Epithelial cell of proximal tubule (primary cell): ENCODE measurements at places on chromosomes 16 and 17.
A peak's percentile ranks its signal among the peaks of the same experiment; 100 is the strongest.

- no peak for DNase-seq
Observed at GRCh38 chr16:89909777-89910716, 8.6 kb upstream of the MC1R start.

GRCh38 chr16:60776281-60776680 lies 1260.0 kb downstream of the CDH8 start:
- DNase-seq: no peak

DNA sequence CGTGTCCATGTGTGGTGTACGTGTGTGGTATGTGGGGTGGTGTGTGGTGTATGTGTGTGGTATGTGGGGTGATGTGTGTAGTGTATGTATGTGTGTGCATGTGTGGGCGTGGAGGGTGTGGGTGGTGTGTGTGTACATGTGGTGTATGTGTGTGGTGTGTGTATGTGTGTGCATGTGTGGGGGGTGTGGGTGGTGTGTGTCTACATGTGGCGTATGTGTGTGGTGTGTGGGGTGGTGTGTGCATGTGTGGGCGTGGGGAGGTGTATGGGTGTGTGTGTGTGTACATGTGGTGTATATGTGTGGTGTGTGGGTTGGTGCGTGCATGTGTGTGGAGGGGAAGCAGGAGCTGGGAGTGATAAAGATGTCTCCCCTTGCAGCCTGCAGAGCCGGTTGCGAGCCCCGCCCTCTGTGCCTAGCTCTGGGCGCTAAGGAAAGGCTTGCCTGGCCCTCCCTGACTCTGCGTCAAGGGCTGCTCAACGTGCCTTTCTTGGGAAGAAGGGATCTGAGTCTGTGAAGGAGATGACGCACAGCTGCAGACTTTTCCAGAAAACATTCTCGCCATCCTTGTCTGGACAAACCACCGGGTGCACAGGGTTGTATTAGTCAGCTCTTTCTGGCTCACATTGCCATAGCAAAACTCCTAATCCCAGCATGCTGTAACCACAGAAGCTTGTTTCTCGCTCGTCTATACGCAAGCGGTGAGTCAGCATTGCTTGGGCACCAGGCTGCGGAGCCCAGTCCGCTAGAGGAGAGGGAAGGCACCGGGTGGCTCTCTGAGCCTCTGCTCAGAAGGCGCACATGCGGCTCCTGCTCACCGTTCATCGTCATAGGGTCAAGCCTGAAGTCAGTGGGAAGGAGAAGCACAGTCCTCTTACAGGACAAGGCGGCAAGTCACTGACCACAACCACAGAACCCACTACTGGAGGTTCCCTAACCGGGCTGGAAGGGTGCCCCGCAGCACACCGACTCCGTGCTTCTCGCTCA lies 2.0 kb upstream of the CD300H start:
- DNase-seq: peak; percentile 81

DNA sequence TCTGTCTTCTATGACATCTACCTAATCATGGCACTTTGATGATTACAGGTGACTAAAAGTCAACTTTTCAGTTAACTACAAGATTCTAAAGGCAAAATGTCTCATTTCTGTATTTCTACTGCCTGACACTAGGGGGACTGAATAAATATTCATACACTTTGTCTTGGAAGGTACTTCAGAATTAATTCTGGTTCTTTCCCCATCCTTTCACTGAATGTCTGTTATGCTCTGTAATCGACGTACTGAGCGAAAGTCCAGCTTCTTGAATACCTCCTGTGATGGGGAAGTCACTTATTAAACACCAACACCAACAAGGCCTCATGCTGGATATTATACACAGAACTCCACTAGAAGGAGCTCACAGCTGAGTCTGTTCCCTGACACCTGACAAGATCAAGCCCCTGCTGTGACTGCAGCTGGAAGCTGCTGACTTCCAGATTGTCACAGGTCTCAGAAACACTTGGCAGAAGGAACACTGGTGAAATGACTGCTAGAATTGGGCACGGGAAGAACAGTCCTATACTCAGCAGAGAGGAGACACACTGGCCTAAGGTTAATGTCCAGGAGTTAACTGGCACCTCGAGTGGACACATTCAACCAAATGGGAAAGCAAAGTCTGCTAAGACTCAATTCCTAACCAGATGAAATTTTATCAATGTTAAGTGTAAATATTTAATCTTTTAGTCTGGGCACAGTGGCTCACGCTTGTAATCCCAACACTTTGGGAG lies 31.9 kb downstream of the CMC2 start:
- DNase-seq: no peak

DNA sequence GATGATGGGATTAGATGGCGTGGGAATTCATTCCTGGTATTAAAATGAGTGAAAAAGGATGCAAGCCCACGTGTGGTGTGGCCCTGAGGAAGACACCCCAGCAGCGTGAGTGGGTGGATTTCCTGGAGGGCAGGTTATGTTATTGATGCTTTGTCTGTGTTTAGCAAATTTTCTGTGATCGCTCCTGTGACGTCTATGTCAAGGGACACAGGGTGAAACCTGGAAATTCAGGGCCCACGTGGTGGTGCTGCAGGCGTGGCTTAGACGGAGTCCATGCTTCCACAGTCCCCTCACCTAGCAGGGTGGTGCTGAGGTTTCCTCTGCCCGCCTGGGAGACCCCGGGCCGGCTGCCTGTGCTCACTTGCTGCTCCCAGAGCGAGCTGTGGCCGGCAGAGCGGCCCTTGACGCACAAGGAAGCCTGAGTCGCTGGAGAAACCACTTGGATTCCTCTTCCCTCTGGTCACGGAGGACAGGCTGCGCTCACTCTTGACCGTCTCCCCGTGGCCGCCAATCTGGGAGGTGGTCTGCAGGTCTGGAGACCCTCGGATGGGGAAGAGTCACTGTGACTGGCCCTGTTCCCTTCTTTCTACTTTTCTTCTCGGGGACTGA lies 23.4 kb downstream of the BAIAP2 start:
- no peak for DNase-seq

DNA sequence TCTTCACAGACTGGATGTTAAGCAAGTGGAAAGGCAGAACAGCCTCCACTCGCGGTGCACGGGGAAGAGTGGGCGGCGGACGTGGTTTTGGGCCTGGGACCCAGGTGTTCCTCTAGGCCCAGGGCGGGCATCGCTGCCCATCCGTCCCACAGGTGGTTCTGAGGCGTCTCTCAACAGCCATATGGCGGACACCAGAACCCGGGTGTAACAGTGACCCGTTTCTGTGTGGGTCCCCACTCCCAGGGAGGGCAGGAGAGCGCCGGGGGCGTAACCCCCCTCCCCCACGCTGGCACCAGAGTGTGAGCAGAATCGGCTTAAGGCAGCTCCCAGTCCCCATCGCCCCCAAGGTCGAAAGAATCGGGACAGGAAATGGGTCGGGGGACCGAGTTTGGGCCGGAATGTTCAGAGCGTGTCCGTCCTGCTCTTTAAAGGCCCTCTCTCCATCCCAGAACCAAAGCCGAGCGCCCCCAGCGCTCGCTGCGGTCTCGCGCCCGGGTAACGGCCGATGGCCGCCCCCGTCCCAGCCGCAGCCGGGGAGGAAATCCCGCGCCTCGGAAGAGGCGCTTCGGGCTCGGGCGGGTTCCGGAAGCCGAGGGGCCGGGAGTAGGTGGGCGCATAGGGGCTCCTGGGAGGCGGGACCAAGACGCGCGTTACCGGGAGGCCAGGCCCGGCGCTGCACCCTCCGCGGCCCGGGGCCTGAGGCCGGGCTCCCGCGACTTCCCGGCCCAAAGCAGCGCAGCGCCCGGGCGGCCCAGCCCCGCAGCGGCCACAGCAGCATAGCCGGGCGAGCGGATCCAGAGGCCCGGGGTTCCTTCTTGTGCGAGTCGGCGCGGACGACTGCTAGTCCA lies at the start of gene TK2:
TSS of gene TK2 (minus strand) at position 839 of the 848 bp plus-strand sequence. CDS start at position 778, 61 bp downstream.
- DNase-seq: no peak
